A172 (cell line): ENCODE measurements at places on chromosomes 4 and X.
A peak's percentile ranks its signal among the peaks of the same experiment; 100 is the strongest.

DNA sequence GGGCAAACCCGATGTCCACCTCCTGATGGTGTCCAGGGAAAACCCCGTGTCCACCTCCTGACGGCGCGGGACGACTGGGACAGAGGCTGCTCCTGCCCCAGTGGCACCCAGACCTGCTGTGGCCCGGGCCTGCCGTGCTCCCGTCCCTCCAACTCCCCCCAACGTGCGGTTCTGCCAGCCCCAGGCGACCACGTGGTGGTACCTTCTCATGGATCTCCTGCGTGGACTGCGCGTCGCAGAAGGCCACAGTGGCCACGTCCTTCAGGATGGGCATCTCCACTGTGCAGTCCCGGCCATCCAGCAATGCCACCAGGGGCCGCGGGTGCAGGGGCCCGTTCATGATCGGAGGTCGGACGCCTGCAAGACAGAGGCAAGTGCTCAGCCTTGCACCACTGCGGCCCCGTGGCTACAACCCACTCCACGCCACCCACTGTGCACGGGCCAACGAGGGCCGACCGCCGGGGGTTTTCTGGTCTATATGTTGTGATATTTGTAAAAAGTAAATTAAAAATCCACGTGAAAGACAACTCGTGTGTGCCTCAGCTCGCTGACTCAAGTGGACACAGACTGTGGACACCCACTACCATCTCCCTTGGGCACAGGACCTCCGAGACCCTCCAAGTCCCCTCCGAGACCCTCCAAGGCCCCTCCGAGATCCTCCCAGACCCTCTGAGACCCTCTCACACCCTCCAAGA lies 10.8 kb downstream of the CTBP1 start:
- no peak for DNase-seq

DNA sequence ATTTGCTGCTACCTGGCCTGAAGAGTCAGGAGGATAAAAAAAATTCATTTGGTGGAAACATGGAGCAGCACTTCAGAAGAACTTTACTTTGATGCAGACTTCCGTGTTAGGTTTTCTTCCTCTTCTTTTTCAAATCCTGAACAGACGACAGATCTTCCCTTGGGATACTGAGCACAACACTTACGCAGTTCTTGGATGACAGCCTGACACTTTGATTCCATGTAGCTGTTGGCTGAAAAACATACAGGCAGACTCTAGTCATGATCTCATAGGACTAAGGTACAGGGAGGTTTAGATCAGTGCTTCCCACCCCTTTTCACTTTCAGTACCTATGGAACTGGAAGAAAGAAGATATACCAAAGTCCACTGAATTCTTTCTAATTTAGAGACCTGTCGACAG lies 9.2 kb downstream of the CMC4 start:
- no peak for DNase-seq

GRCh38 chr4:163665521-163666331 lies 171.2 kb downstream of the TMA16 start:
- no peak for DNase-seq

DNA sequence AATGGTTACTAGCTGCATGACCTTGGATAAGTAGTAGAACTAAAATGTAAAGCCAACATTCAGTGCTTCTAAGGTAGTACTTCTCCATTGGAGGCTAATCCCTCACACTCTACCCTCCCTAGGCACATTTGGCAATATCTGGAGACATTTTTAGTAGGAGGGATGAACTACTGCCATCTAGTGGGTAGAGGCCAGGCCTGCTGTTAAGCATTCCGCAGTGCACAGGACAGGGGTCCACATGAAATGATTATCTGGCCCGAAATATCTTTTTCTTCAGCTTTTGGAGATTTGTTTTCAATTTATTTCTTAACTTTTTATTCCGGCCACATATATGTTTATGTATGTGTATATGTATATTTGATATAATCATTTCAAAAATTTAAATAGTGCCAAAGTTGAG lies 36.0 kb upstream of the SPANXC start:
- no peak for DNase-seq

DNA sequence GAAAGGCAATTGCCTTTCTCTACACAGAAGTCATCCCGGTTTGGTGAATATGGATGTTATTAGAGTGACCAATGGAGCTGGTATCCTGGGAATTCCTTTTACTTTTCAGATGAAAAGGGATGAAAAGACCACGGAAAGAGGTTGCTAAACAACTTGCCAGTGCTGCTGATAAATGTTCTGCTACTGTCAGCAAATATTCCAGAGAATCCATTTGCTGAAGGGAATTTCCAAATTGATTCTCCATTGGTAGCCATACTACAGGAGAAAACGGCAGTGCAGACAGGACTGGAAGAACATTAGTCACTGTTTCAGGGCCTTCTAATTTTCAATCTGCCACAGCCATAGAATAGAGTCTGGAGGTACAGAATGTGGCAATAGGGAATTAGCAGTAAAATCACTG lies 451.5 kb downstream of the PCDH11X start:
- no peak for DNase-seq

DNA sequence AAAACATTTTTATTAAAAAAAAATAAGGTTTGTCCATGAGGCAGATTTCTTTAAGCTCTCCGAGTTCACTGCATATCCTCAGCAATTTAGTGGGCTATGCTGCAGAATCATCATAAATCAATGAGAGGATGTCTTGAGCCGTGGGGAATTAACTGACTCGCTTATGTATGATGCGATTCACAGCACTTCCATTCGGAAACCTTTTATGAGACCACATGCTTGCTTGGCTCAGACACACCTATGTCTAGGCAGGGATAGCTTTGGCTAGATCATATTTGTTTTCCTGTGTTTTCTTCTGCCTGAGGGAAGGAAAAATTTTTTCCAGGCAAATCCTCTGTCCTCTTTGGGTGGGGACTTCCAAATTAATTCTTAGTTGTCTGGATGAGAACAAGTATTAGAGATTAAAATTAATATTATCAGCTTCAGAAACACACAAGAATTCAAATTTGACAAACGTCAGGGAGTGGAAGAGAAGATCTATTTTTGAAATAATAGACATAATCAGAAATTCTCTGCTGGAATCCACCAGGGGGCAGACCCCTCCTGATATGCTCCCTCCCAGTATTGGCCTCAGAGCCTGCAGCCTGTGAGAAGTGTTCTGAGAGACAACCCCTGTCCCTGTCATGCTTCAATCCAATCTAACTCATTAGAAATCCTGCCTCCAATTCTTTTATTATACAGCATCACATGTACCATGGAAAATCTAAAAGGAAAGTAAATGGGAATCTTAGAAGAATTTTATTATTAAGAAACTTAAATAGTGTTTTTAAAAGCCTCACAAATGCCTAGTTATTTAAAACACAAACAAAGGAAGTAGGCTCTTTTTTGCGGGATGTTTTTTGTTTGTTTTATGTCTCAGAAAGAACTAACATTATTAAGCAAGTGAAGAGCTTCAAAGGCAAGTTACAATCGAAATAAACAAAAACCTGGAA lies 345.1 kb upstream of the TACR3 start:
- DNase-seq, result peak; percentile 29

GRCh38 chr4:8010618-8011017 lies 71.0 kb upstream of the AFAP1 start:
- peak; percentile 58 for DNase-seq

GRCh38 chr4:137531168-137531985 lies 917 bp downstream of the PCDH18 start:
- peak; percentile 30 for DNase-seq

GRCh38 chrX:114058988-114059418 lies 524.9 kb upstream of the HTR2C start:
- DNase-seq, result no peak

- DNase-seq, result no peak
Observed at GRCh38 chrX:48927736-48928382, 9.0 kb upstream of the PIM2 start.
